ENCODE measurements at places on chromosomes 2 and 18. TPM values are rescaled to one million over a fixed set of nuclear protein-coding genes. Genes with fewer than 3 reads are reported as not detected.

The ZNF804A gene
- total RNA-seq, result not detected

The GREB1L gene
- 19.1 TPM for total RNA-seq

The G6PC2 gene
- total RNA-seq, result not detected

The TNFAIP6 gene
- total RNA-seq, result 5.2 TPM

The IAH1 gene
- total RNA-seq, result 71.0 TPM

The TEX44 gene
- total RNA-seq, result not detected

The HOXD13 gene
- total RNA-seq, result not detected

The SCN1A gene
- total RNA-seq, result not detected

The SLC8A1 gene
- total RNA-seq, result 738 TPM

The LAMA1 gene
- total RNA-seq, result 1.1 TPM

The OXER1 gene
- total RNA-seq, result 0.48 TPM

GRCh38 chr2:98552499-98553179 is 55.7 kb downstream of the COA5 start:
- H3K27ac ChIP-seq, result no peak overlapping the region
- H3K36me3 ChIP-seq, result peaks cover 36% of the 10 kb centered on the region
- DNase-seq, result no peak
- peaks cover 7% of the 10 kb centered on the region for H3K4me1 ChIP-seq
- H3K27me3 ChIP-seq, result no peaks in the 10 kb centered on the region
- no peak overlapping the region for H3K4me3 ChIP-seq

DNA sequence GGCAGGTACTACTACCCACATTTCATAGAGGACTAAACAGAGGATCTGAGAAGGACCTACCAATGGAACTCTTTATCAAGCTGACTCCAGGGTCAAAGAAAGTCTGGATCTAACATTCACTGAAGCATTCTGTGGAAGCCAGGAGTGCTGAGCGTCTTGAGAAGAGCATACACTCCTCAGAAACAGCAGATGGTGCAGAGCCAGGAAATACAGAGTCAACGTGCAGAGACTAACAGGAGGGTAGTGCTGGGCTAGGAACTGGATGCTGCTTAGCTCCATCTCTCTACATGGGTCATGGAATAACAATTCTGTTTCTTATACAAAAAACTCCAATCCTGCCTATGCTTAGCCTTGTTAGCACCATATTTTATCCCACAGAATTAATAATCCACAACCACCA is 5.5 kb upstream of the SERTAD2 start:
- no peak overlapping the region for H3K27ac ChIP-seq
- no peak for DNase-seq
- H3K36me3 ChIP-seq, result no peaks in the 10 kb centered on the region
- H3K4me3 ChIP-seq, result no peak overlapping the region
- H3K27me3 ChIP-seq, result no peaks in the 10 kb centered on the region

DNA sequence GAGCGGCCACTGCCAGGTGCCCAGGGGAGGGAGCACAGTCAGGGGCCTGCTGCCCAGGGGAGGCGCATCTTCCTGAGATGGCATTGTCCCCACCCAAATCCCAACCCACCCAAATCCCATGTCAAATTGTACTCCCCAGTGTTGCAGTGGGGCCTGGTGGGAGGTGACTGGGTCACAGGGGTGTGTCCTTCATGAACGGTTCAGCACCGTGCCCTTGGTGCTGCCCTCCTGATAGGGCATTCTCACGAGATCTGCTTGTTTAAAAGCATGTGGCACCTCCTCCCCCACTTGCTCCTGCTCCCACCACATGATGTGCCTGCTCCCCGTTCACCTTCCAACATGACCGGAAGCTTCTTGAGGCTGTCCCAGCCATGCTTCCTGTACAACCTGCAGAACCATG is 27.6 kb downstream of the ANKMY1 start:
- no peaks in the 10 kb centered on the region for H3K27me3 ChIP-seq
- H3K4me1 ChIP-seq, result no peaks in the 10 kb centered on the region
- H3K36me3 ChIP-seq, result no peaks in the 10 kb centered on the region
- DNase-seq, result no peak
- no peak overlapping the region for H3K27ac ChIP-seq
- no peak overlapping the region for H3K4me3 ChIP-seq

GRCh38 chr18:68482815-68483214 is 232.1 kb downstream of the TMX3 start:
- H3K36me3 ChIP-seq, result no peaks in the 10 kb centered on the region
- no peak overlapping the region for H3K27ac ChIP-seq
- DNase-seq, result no peak
- no peak overlapping the region for H3K4me3 ChIP-seq
- H3K4me1 ChIP-seq, result no peaks in the 10 kb centered on the region

- no peaks in the 10 kb centered on the region for H3K27me3 ChIP-seq
- H3K4me1 ChIP-seq, result peaks cover 8% of the 10 kb centered on the region
- H3K4me3 ChIP-seq, result no peak overlapping the region
- H3K27ac ChIP-seq, result no peak overlapping the region
- no peak for DNase-seq
- no peaks in the 10 kb centered on the region for H3K36me3 ChIP-seq
Observed at GRCh38 chr2:43377327-43377726, 150.9 kb upstream of the ZFP36L2 start.

DNA sequence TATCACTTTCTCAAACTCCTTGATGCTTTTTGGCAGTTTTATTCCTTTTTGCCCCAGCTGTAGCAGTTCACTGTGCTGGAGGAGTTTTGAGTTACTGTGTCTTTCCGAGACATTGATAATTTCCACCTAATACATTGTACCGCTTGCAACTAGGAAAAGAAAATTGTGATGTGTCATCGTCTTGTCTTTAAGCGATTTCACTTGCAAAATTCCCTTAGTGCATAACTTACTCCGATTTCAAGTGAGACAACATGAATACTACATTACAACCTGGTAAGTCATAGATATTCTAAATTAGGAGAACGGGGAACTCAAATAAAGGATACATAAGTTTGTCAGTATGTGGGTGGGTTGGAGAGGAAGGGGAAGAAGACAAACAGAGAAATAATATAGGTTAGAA is 340.5 kb upstream of the KYNU start:
- H3K4me1 ChIP-seq, result no peaks in the 10 kb centered on the region
- H3K27ac ChIP-seq, result no peak overlapping the region
- H3K36me3 ChIP-seq, result no peaks in the 10 kb centered on the region
- H3K27me3 ChIP-seq, result no peaks in the 10 kb centered on the region

- no peak overlapping the region for H3K4me3 ChIP-seq
- H3K27me3 ChIP-seq, result no peaks in the 10 kb centered on the region
- H3K27ac ChIP-seq, result no peak overlapping the region
- no peak for DNase-seq
- H3K4me1 ChIP-seq, result no peaks in the 10 kb centered on the region
Observed at GRCh38 chr2:199011908-199012307, 445.8 kb downstream of the SATB2 start.

- H3K4me3 ChIP-seq, result no peak overlapping the region
- H3K27ac ChIP-seq, result peak overlapping the region; percentile 81
- no peaks in the 10 kb centered on the region for H3K36me3 ChIP-seq
Observed at GRCh38 chr2:20421336-20421987, 25.4 kb upstream of the RHOB start.

- no peaks in the 10 kb centered on the region for H3K4me1 ChIP-seq
- DNase-seq, result no peak
- peaks cover 42% of the 10 kb centered on the region for H3K36me3 ChIP-seq
- H3K27ac ChIP-seq, result no peak overlapping the region
- H3K4me3 ChIP-seq, result no peak overlapping the region
Observed at GRCh38 chr2:239075918-239076758, 228.3 kb downstream of the TWIST2 start.

- DNase-seq, result no peak
- H3K36me3 ChIP-seq, result no peaks in the 10 kb centered on the region
- no peaks in the 10 kb centered on the region for H3K4me1 ChIP-seq
Observed at GRCh38 chr2:176096243-176096985, 3.2 kb upstream of the HOXD12 start.

GRCh38 chr2:13000664-13001363 is 284.1 kb downstream of the TRIB2 start:
- H3K4me3 ChIP-seq, result no peak overlapping the region
- H3K4me1 ChIP-seq, result peaks cover 9% of the 10 kb centered on the region
- H3K27ac ChIP-seq, result no peak overlapping the region
- no peak for DNase-seq
- no peaks in the 10 kb centered on the region for H3K27me3 ChIP-seq

GRCh38 chr18:356778-357177 is 88.9 kb upstream of the THOC1 start:
- no peaks in the 10 kb centered on the region for H3K27me3 ChIP-seq
- DNase-seq, result no peak
- H3K4me3 ChIP-seq, result no peak overlapping the region
- H3K27ac ChIP-seq, result no peak overlapping the region

DNA sequence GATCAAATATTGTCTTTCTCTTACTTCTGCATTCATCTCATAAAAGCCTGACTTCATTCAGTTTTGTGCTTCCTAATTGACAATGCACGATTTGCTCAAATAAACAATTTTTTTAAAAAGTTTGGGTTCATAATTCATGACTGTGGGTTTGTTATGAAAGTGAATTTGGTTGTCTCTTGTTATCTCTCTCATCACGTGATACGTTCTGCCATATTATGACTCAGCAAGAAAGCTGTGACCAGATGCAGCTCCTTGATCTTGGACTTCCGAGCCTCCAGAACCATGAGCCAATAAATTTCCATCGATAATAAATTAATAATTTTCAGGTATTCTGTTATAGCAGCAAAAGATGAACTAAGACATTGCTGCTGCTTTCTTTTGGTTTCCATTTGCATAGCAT is 156.5 kb upstream of the LRATD1 start:
- no peaks in the 10 kb centered on the region for H3K4me1 ChIP-seq
- no peaks in the 10 kb centered on the region for H3K36me3 ChIP-seq
- no peak overlapping the region for H3K27ac ChIP-seq
- no peak overlapping the region for H3K4me3 ChIP-seq
- H3K27me3 ChIP-seq, result no peaks in the 10 kb centered on the region

- H3K4me3 ChIP-seq, result no peak overlapping the region
- peaks cover 4% of the 10 kb centered on the region for H3K4me1 ChIP-seq
- peaks cover 12% of the 10 kb centered on the region for H3K36me3 ChIP-seq
- DNase-seq, result no peak
- H3K27ac ChIP-seq, result no peak overlapping the region
Observed at GRCh38 chr2:1690056-1690775, 54.1 kb downstream of the PXDN start.

DNA sequence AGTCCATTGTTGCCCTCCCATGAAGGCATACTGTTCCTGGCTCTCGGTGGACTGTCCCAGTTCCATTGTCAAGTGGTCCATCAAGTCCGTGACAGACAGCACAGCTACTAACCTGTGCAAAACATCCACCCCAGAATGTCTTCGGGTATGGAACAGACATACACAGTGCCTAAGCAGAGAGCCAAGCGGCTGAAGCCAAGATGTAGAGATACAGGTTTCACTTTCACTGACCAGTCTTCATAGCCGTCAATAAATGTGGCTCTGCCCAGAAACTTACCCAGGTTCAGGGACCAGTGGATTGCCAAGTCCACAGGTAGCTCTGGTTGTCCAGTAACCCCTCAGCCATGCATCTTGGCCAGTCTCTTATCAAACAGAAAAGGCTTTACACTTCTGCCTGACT is 10.7 kb upstream of the PAPOLG start:
- H3K36me3 ChIP-seq, result no peaks in the 10 kb centered on the region
- no peaks in the 10 kb centered on the region for H3K27me3 ChIP-seq
- H3K4me1 ChIP-seq, result no peaks in the 10 kb centered on the region
- H3K27ac ChIP-seq, result no peak overlapping the region
- no peak for DNase-seq

GRCh38 chr2:128319631-128320191 is 1.0 kb upstream of the HS6ST1 start:
- peaks cover 53% of the 10 kb centered on the region for H3K4me1 ChIP-seq
- no peak overlapping the region for H3K27ac ChIP-seq
- peak; percentile 57 for DNase-seq
- no peak overlapping the region for H3K4me3 ChIP-seq
- no peaks in the 10 kb centered on the region for H3K36me3 ChIP-seq

GRCh38 chr2:31415421-31415820 is 879 bp upstream of the XDH start:
- no peaks in the 10 kb centered on the region for H3K27me3 ChIP-seq
- H3K4me3 ChIP-seq, result no peak overlapping the region
- H3K36me3 ChIP-seq, result no peaks in the 10 kb centered on the region

GRCh38 chr2:3241971-3242746 is 135.5 kb downstream of the EIPR1 start:
- DNase-seq, result no peak
- H3K27me3 ChIP-seq, result no peaks in the 10 kb centered on the region
- no peaks in the 10 kb centered on the region for H3K36me3 ChIP-seq

- H3K4me3 ChIP-seq, result no peak overlapping the region
- no peak overlapping the region for H3K27ac ChIP-seq
- H3K4me1 ChIP-seq, result no peaks in the 10 kb centered on the region
- DNase-seq, result no peak
Observed at GRCh38 chr2:234116010-234116409, 65.5 kb downstream of the SPP2 start.

DNA sequence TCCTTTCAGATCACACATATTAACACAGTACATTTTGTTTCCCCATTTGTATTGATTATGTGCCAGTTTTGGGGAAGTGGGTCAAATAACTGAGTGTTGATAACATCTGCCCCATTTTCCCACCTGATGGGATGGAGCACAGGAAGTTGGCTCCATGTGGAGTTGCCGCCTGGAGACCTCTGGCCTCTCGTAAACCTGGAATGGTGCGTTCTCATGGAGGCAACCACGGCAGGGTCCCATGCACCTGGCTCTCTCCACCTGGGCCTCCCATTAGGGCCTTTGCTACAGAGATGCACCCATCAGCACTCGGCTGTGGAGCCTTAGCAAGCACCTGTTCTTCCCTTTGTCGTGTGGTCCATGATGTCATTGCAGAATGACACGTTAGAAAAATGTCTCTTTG is 130.6 kb downstream of the MBP start:
- no peak overlapping the region for H3K27ac ChIP-seq
- no peaks in the 10 kb centered on the region for H3K36me3 ChIP-seq
- H3K4me1 ChIP-seq, result no peaks in the 10 kb centered on the region
- no peak for DNase-seq
- no peaks in the 10 kb centered on the region for H3K27me3 ChIP-seq

DNA sequence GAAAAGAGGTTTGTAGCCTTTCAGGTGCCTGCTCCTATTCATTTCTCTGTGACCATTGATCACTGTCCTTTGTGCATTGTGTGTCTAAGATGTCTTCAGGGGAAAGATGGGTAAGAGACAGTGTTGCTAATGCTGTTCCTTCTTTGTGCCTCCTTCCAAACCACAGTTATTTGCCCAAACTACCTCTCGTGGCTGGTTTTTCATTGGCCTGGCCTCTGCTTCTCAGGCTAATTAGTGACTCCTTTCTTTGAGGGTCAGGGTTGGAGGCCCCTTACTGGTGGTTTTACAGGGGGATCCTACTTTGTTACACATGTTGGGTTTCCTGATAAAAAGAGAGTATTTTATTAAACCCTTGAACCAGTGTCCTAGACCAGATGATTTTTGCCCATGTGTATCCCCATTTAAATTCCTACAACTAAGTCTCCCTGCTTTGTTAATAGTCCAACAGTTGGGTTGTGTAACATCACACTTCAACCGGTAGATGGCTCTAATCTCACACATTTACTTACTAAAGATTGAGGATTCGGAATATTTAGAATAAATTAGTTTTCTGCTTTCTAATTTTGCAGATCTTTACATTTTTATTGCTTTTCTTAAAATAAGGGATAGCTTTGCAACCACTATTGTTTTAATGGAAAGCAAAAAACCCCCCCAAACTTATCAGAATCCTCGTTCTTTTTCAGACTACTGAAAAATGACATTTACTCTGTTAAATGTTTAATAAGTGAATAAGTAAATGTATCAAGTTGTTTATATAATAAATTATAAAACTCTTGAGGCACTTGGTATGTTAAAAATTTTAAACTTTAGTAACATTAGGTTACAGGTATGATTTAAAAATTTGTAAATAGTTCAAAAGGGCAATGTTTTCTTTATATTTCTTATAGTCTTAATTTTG is 2.4 kb downstream of the MARS2 start:
- peak overlapping the region; percentile 9 for H3K4me3 ChIP-seq
- no peaks in the 10 kb centered on the region for H3K36me3 ChIP-seq
- DNase-seq, result no peak
- no peaks in the 10 kb centered on the region for H3K4me1 ChIP-seq
- H3K27ac ChIP-seq, result no peak overlapping the region

Data from right atrium auricular region (tissue), 2 donors.